ENCODE measurements at places on chromosomes 7 and 10. TPM values are rescaled to one million over a fixed set of nuclear protein-coding genes. Genes with fewer than 3 reads are reported as not detected.

DNA sequence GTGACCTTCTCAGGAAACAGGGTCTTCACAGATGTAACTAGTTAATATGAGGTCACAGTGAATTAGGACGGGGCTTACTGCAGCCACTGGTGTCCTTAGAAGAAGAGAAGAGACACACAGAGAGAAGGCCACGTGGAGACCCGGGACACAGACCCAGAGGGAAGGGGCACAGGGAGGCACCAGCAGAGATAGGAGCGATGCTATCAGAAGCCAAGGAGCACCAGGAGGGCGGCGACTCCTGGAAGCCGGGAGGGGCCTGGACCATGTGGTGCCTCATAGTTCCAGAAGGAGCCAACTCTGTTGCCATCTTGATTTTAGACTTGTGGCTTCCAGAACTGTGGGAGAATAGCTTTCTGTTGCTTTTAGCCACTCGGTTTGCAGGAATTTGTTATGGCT is 505.9 kb downstream of the TCERG1L start:
- DNase-seq: no peak

DNA sequence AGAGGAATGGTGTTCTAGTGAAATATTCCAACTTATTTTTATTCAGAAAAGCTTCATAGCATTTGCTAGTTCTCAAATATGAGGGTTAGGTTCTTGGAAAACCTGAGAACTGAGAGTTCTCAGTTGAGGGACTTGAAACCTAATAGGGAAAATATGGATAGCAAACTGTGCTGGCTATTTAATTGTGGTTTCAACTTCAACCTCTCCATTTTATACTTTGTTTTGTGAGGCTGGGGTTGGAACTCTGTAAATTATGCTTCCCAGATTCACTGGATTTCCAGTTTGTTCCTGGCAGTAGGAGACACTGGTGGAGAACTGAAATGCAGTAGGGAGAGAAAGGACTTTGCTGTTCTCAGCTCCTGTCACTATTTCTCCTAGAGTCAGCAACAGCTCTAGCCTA is 52.7 kb downstream of the CDK14 start:
- DNase-seq: no peak

- DNase-seq: no peak
Measured at GRCh38 chr10:5812283-5813090, 747 bp downstream of the GDI2 start.

DNA sequence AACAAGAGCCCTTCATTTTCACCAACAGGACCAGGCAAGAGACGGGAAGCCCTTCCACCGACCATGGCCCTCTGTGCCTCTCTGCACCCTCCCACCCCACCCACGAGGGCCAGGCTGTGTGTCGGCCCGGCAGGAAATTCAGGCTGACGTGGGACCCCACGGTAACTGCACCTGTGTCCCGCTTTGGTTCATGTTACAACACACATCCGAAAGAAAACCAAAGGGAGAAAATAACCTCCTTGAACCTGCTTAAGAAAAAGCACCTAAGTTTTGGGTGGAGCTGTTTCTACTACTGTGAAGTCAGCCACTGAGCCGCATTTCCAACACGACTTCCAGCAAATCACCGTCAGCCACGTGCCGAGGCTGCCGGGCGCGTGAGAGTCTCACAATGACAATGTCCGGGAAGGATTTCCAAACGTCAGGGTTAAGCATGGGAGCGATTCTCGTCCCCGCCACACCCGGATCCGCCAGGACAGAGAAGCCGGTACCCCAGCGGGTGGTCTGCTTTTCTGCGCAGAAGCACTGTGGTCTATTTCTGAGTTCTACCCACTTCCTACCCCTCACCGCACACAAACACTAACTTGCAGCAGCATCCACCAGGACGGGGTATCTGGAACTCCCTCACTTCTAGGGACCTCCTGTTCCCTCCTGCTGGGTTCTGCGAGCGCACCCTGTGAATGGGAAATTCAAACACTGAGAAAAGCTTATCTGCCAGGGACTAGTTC is 36.6 kb downstream of the AMZ1 start:
- no peak for DNase-seq

DNA sequence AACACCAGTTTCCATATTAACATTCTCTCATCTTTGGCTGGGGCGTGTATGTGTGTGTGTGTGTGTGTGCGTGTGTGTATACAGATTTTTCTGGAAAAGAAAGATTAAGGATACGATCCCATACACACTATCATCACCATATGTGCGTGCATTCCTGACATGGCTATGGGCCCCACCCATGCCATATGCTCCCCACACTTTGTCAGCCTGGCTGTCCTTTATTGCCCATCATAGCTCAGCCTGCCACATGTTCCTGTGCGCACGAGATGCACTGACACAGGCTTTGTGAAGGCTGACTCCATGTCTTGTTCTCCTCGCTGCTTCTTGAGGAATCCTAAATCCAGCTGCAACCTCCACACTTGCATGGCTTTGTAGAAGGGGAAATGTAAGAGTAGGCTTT is 984.1 kb downstream of the LRMDA start:
- no peak for DNase-seq

DNA sequence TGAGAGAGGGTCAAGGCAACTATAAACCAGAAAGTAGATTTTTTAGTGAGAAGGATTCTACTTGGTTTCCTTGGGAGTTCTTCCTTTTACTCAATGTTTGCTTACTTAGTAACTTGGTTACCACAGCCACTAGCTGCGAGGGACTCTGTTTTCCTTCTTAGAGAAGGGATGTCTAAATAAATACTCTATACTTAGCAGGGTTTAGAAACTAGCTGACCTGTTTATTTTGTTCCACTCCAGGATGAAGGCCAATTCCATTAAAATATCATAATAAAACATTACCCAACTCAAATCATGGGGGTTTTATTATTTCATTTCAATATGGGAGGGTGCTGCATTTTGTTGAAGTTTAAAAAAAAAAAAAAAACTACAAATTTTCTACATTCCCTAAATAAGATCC is 87.3 kb downstream of the PPP1R3A start:
- DNase-seq: no peak

DNA sequence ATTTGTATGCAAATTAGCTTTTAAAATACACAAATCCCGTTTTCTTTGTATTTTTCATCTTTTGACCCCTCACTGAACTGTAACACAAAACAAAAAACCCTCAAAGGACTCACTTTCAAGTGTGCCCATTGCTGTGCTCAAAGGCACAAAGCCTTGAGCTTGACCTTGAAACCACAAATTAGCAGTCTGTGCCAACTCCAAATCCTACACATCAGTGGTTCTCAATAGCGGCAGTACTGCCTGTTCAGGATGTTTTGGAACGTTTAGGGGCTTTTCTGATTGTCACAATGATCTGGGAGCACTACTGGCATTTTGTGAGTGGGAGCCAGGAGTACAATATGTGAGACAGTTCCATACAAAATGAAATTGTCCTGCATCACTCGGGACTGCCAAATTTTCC is 55.5 kb downstream of the KDM7A start:
- no peak for DNase-seq

- peak; percentile 39 for DNase-seq
Measured at GRCh38 chr10:103350517-103351260, at the start of gene PCGF6. PCGF6 (minus strand) TSS chr10:103351140; CDS start chr10:103351066, 74 bp downstream.

GRCh38 chr10:27742195-27743011 is 3.2 kb downstream of the MKX start:
- peak; percentile 59 for DNase-seq

GRCh38 chr7:18565337-18565736 is 69.8 kb downstream of the HDAC9 start:
- no peak for DNase-seq

Gene ANKRD61
- not detected for total RNA-seq

Measured in breast epithelium (tissue), 4 donors.